Activated naive CD4-positive, alpha-beta T cell treated with anti-CD3 and anti-CD28 coated beads, Interleukin-2, amount 50 U/mL, for 72 hours (primary cell): ENCODE measurements at places on chromosomes 16 and 17. TPM values are rescaled to one million over a fixed set of nuclear protein-coding genes. Genes with fewer than 3 reads are reported as not detected.

The PRSS53 gene
- 12.1 TPM for total RNA-seq

The NPIPA2 gene
- 2.4 TPM for total RNA-seq

The CPHXL2 gene
- total RNA-seq: not detected

The ITGAD gene
- total RNA-seq: not detected

- DNase-seq: no peak
Measured at GRCh38 chr17:39950871-39951348, 11.9 kb upstream of the GSDMA start.

- no peak for DNase-seq
Measured at GRCh38 chr16:53465606-53466280, 31.5 kb downstream of the RBL2 start.

DNA sequence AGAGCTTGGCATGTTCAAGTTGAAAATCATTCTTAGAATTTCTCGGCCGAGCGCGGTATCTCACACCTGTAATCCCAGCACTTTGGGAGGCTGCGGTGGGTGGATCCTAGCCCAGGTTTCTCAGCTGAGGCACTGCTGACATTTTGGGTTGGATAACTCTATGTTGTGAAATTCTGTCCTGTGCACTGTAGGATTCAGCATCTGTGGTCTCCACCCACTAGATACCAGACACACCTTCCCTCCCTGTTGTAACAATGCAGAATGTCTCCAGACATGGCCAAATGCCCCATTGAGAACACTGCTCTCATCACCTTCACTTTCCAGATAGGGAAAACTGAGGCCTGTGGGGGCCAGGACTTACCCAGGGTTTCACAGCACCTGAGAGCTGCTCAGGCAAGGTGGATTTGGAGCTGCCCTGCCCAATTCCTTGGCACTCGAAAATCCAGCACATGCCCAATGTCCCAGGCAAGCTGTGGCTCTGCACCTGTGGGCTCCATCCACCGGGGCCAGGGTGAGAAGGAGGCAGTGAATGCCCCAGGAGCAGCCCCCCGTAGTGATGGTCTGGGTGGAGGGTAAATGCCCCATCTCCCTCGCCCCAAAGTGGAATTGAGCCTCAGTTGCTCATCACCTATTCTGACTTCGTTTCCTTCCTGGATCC lies 20.2 kb upstream of the TVP23A start:
- DNase-seq: no peak

DNA sequence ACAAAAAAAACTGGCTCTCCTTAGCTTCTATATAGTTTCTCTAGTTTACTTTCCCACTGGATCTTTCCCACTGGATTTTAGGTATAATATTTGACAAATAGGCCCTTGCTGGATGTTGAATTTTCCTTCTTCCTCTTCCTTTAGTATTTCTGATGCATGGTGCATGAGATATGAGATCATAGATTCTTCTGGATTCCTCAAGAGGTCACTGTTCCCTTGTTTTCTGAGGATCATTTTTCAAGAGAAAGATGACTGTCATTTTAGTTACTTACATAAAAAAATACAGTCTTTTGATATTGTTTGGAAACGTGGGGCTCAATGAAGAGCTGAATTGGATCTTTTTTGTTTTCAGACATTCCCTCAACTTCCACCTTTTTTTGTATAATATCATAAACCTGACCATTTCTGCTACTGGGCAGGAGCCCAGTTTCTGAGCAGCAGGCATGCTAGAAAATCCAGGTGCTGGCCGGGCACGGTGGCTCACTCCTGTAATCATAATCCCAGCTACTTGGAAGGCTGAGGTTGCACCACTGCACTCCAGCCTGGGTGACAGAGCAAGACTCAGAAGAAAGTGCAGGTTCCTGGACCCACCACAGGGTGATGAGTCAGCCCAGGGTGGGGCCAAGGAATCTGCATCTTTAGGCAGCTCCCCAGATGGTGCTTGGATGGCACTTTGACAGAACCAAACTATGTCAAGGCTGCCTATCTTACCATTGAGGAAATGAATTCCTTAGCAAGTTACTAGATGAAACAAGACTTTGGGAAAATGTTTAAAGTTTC lies 70.3 kb downstream of the SDR42E1 start:
- DNase-seq: no peak

DNA sequence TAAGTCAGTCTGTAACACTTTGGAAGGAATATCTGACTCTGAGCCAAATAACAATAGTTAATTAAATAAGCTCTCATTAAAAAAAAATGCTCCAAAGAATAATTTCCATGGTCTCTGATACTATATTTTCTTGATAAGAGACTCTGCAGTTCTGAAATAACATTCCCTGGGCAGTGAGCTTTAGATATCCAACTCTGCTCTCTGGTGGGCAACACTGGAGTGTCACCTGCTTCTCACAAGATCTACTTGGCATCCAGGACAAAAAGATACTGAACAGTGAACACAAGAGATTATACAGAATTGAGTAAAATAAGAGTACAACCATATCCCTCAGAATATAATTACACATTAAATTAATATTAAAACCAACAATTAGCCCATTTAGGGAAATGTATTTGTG lies 13.7 kb downstream of the BLMH start:
- no peak for DNase-seq

DNA sequence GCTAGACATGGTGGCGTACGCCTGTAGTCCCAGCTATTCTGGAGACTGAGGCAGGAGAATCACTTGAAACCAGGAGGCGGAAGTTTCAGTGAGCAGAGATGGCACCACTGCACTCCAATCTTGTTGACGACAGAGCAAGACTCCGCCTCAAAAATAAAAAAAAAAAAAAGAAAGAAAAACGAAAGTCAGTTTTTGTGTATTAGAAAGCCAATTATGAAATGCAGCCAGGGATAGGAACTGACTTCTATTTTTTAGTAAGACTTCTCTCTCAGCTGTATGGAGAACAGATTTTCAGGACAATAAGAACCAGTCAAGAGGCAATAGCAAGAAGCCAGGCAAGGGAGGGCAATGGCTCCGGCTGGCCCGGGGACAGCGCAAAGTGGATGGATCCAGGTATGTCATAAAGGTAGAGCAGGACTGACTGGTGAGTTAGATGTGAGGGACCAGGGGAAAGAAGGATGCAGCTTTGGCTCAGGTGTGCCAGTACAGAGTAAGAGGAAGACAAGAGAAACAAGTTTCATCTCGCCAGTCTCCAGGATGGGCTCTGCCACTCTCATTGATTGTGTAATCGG lies 12.5 kb upstream of the CCL1 start:
- DNase-seq: no peak
